ENCODE measurements at places on chromosomes 5 and 9. TPM values are rescaled to one million over a fixed set of nuclear protein-coding genes. Genes with fewer than 3 reads are reported as not detected.

The CSF1R gene
- total RNA-seq = 15.5 TPM

The GPR150 gene
- total RNA-seq = 0.14 TPM

The ARSI gene
- 0.16 TPM for total RNA-seq

The LECT2 gene
- total RNA-seq = not detected

The SMAD5 gene
- total RNA-seq = 34.8 TPM

The RIMOC1 gene
- total RNA-seq = 15.3 TPM

The SVEP1 gene
- total RNA-seq = 8.8 TPM

The PCA3 gene
- not detected for total RNA-seq

The SPATA31D4 gene
- total RNA-seq = not detected

The PCDH12 gene
- 7.6 TPM for total RNA-seq

The MLANA gene
- total RNA-seq = not detected

The GOLGA2 gene
- 86.9 TPM for total RNA-seq

The ARHGAP26 gene
- 35.7 TPM for total RNA-seq

The DNAJB5 gene
- 70.0 TPM for total RNA-seq

The ZER1 gene
- 61.6 TPM for total RNA-seq

The PCDHB4 gene
- total RNA-seq = 0.80 TPM

The ANXA2R gene
- total RNA-seq = 0.82 TPM

The ADAMTS16 gene
- not detected for total RNA-seq

The DMRT3 gene
- not detected for total RNA-seq

The MOB3B gene
- 2.1 TPM for total RNA-seq

The PAEP gene
- not detected for total RNA-seq

The SPATA31C1 gene
- not detected for total RNA-seq

The ZDHHC21 gene
- total RNA-seq = 7.9 TPM

The HRCT1 gene
- total RNA-seq = 6.2 TPM

The NPR2 gene
- 24.2 TPM for total RNA-seq

The HTR1A gene
- not detected for total RNA-seq

The GZMA gene
- total RNA-seq = 1.5 TPM

The ZBED3 gene
- total RNA-seq = 7.8 TPM

The ACOT12 gene
- total RNA-seq = not detected

The OCLN gene
- 2.0 TPM for total RNA-seq
